ENCODE measurements at places on chromosomes 2 and 18.

GRCh38 chr18:67455890-67456501 is 60.5 kb downstream of the DSEL start:
- no peak for DNase-seq

- no peak for DNase-seq
These were observed 322.9 kb upstream of the HS6ST1 start for GRCh38 chr2:128641421-128642080.

GRCh38 chr2:207313947-207314346 is 148.2 kb upstream of the KLF7 start:
- no peak for DNase-seq

GRCh38 chr18:78670778-78671391 is 308.7 kb upstream of the SALL3 start:
- no peak for DNase-seq

DNA sequence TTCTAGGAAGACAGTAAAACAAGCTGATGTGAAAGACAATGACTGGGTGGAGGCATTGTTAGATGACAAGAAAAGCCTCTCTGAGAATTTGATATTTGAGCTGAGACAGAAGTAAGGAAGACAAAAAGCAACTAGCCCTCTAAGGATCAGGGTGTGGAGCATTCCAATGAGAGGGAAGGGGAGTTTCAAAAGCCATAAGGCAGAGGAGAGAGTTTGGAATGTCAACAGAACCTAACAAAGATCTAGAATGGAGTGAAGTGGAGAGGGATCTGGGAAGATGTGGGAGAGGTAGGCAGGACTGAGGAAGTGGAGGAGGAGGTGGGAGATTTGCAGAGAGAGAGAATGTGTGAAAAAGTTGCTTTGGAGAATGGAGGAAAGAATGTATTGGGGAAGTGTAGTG is 17.3 kb upstream of the ASXL2 start:
- DNase-seq = no peak

GRCh38 chr18:76252880-76253279 is 242.2 kb downstream of the ZNF516 start:
- DNase-seq = no peak

GRCh38 chr2:211931314-211931713 is 607.3 kb downstream of the ERBB4 start:
- no peak for DNase-seq

- no peak for DNase-seq
These were observed 58.3 kb downstream of the DOCK10 start for GRCh38 chr2:224983712-224984554.

GRCh38 chr2:33104052-33104623 is 157.4 kb downstream of the LTBP1 start:
- DNase-seq = no peak

- DNase-seq = peak; percentile 69
These were observed 48.8 kb upstream of the LPIN2 start for GRCh38 chr18:3061581-3062312.

GRCh38 chr2:180849851-180850250 is 130.6 kb upstream of the UBE2E3 start:
- no peak for DNase-seq

DNA sequence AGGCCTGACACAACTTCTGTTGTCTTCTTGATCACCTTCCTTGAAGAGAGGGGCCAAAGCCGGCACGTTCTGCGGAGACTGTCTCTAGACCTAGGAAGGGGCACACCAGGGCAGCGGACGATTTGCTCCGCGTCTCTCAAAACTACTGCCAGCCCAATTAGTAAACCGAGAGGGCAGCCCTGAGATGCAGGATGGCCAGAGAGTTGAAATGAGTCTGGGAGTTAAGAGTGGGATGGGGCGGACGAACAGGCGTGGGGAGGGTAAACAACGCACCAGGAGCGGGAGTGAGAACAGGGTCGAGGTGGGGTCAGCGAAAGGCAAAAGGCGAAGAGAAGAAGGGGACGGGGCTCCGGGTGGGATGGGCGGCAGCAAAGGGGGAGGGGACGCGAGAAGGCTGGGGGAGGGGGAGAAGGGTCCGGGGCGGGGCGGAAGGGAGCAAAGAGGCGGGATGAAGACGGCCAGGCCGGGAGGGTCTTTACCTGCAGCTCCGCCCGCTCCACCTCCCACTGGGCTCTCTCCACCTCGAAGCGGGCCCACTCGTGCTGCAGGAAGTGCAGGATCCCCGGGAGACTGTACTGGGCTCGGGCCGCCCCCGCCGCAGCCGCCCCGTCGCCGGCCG is 476 bp downstream of the STRN start:
- peak; percentile 16 for DNase-seq

- no peak for DNase-seq
These were observed 29.5 kb upstream of the ZNF396 start for GRCh38 chr18:35406666-35407065.

DNA sequence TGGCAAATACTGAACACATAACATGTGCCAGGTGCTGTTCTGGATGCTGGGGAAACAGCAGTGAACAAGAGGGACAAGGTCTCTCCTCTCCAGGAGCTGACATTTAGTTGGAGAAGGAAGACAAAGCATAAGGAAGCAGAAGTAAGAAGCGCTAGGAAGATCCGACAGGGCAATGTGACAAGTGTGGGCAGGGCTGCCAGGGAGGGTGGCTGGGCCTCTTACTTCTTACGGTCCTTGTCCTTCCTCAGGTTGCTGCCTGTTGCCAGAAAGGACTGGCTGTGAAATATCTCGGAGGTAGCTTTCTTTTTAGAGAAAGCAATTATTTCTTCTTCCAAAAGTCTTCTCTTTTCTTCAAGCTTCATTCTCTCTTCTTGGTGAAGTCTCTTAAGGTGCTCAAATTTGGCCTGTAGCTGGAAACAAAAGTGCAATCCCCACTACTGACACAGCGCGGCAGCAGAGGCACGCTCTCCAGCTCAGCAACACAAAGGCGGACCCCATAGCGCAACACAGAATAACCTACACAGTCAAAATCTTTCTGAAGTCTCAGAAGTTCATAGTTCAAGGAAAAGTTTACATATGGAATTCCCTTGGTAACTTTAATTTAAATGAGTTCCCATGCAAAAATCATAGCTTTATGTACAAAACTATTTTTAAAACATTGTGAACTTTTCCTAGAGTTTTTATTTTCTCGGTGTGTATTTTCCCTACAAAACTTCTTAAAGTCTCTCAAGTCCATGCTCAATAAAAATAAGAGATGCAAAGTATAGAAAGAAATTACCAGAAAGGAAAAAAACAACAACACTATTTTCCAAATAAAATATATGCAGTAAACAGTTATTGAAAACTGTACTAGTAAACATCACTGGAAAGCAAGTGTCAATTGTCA is 67.7 kb downstream of the SEPTIN10 start:
- DNase-seq = peak; percentile 55

GRCh38 chr18:78891185-78891762 is 88.3 kb upstream of the SALL3 start:
- DNase-seq = no peak

DNA sequence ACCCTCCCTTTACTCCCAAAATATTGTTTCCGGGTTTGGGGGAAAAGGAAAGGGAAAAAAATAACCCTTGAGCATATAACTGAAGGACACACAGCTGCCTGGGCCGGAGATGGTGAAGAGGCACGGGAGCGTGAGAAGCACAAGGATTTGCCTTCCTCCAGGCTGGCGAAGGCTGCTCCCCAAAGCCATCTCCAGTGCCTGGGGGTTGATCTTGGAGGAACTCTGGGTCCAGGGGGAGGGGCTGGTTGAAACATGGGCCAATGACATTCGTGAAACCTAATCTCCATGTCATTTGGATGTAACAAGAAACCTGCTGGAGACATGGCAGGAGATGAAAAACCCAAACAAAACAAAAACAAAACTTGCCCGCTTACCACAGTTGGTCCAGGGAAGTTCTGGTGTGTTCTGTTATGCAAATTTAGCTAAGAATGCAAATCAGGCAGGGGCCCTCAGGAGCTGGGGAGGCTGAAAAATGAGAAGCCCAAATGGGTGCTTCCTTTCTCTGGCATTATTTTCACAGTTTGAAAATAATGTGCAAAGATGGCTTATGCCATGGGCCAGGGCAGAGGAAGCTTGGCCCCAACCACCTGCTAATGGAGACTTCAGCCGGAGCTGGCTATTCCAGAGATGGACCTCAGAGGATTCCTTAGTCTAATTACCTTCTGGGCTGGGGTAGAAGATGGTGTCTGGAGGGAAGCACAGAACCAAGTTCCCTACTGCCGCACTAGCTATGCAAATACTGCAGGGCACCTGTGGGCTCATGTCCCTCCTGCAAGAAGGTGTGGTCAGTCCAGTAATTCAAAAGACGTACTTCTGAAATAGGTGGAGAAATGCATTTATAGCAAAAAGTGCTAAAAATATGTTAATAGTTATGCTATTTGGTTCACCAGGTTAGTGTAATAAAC is 180.9 kb downstream of the BCL2 start:
- DNase-seq = no peak

DNA sequence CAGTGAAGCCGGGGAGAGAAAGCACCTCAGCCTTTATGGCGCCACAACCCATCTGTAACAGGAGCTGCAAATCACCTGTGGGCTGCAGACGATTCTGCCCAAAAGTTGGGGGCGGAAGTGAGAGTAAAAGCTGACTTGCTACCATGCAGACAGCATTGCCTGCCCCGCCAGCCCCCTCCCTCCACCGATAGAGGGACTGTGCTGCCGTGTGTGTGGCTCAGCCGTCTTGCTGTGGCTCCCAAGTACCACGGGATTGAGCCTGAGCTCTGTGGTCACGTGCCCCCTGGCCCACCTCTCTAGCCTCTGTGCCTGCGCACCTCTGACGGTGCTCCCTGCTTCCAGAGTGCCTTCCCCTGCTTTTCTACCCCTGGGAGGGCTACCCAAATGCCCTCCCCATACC is 79.6 kb downstream of the GLI2 start:
- no peak for DNase-seq

GRCh38 chr2:241109210-241110088 is 7.4 kb upstream of the MTERF4 start:
- peak; percentile 41 for DNase-seq

- no peak for DNase-seq
These were observed 170.0 kb downstream of the ALK start for GRCh38 chr2:29751390-29751789.

- DNase-seq = peak; percentile 21
These were observed 18.2 kb upstream of the SEH1L start for GRCh38 chr18:12929477-12930083.

DNA sequence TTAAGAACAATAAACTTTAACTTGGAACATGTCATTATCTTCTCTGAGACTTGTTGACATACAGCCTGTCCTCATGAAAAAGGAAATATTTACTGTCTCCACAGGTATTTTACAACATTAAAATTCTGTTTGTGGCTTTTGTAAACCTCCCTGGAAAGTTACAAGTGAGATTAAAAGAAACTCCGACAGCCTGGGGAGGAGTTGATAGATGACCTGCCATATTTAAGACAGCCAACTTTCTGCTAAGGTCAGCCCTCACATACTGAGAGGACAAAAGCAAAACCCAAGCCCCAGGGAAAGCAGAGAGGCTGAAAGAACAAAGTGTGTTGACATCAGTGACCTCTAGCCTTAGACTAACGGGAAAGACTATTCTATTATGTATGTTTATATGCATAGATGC is 350.2 kb downstream of the RIT2 start:
- no peak for DNase-seq

Data from CD4-positive, alpha-beta T cell treated with Interleukin-12 subunit alpha and Interleukin-12 subunit beta, for 1 hour (primary cell).